Renal cortex interstitium (tissue), 15 donors: ENCODE measurements at places on chromosomes 6 and 20.

DNA sequence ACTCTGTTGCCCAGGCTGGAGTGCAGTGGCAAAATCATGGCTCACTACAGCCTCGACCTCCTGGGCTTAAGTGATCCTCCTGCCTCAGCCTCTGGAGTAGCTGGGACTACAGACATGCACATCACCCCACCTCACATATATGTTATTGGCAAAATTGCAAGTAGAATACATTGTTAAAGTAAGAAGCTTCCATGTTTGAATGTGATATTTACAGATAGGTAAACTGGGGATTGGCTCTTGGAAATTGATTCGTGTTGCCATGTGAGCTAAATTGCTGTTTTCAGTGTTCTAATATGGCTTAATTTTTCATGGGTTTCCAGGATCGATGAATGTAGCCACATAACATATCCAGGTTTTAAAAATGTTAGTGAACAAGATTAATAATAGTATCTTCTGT is 149.0 kb upstream of the ZNF217 start:
- no peak for DNase-seq

DNA sequence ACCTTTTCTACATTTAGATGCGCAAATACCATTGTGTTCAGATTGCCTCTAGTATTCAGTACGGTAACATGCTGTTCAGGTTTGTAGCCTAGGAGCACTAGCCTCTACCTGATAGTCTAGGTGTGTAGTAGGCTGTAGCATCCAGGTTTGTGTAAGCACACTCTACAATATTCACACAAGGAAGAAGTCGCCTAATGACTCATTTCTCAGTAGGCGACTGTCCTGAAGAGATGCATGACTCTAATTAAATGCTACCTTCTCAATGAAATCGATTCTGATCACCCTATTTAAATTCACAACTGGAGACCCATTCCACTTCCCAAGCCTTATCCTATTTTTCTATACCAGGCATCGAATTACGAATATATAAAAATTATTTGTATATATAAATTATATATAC is 1.3 kb downstream of the MCUR1 start:
- DNase-seq = no peak

DNA sequence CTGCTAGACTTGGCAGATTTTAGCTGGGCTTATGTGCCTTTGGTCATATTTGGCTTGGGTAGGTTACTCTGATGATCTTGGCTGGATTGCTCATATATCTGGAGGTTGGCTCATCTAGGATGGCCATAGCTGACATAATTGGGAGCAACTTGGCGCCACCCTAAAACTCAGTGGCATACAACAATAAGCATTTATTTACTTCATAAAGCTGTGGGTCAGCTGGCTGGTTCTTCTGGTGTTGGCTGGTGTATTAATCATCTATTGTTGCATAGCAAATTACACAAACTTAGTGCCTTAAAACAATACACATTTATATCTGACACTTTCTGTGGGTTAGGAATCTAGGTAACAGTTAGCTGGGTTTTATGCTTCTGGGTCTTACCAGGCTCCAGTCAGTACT is 297.3 kb upstream of the JAG1 start:
- DNase-seq = no peak

DNA sequence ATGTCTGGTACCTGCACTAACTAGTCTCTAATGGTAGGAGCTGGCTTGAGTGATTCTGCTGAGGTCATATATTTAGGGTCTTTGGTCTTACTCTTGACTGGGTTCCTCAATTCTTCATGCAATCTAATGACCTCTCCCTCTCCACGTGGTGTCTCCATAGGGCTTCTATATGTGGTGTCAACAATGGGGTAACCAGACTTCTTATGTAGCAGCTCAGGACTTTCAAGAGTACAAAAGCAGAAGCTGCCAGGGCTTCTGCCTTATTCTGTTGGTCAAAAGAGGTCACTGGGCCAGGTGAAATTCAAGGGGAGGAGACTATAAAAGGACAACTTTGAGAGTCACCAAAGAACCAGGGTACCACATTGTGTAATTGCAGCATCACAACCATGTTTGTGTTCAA is 54.3 kb downstream of the NUS1 start:
- DNase-seq = no peak

GRCh38 chr6:37974943-37975342 is 155.4 kb downstream of the ZFAND3 start:
- DNase-seq = no peak

GRCh38 chr6:163640641-163641040 is 226.1 kb downstream of the QKI start:
- no peak for DNase-seq

DNA sequence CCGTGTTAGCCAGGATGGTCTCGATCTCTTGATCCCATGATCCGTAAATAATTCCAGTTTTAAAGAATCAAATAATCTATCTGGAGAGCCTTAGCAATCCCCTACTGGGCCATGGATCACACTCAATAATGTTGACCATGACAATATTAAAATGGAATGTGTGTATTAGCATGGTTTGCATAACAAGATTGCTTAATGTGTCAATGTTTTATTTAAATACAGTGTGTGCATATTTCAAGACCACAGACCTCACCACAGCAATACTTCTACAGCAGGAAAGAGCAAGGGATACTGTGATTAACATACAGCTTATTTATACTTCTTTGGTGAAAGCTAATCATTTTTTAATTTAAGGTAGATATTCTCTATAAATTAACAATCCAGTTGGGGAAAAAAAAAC is 470.4 kb downstream of the TFAP2B start:
- no peak for DNase-seq

DNA sequence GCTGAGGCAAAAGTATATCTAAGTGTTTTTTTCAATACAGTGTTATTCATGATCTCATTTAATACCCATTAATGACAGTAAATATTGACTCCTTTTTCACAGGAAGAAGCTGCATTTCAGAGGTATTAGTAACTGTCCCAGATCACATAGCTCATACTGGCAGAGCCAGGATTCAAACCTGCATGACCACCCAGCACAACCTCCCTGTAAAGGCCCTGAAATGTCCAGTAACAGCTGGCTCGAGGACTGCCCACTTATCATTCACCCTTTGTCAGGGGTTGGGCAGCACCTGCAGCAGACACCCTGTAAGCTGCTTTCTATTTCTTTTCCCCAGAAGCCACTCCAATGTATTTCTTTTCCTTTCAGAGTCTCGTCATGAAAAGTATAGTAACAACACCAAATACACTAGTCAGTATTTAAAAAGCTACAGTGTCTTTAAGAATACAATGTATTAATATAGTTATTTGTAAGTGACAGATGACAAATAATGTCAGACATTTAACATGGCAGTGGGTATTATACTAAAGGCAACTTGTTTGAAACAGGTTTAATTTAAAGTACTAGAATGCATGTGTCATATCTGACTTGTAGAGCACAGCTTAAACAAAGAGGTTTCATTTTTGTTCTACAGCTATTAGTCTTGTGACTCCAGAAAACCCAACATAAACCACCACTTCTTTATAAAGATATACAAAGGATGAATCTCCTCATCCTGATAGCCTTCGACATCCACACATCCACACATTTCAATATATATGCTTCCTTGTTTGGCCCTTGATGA is 841.6 kb upstream of the GJE1 start:
- DNase-seq = no peak

GRCh38 chr6:14337152-14337551 is 219.6 kb downstream of the CD83 start:
- no peak for DNase-seq

- no peak for DNase-seq
Measured at GRCh38 chr20:50582591-50583234, 72.5 kb downstream of the PTPN1 start.

DNA sequence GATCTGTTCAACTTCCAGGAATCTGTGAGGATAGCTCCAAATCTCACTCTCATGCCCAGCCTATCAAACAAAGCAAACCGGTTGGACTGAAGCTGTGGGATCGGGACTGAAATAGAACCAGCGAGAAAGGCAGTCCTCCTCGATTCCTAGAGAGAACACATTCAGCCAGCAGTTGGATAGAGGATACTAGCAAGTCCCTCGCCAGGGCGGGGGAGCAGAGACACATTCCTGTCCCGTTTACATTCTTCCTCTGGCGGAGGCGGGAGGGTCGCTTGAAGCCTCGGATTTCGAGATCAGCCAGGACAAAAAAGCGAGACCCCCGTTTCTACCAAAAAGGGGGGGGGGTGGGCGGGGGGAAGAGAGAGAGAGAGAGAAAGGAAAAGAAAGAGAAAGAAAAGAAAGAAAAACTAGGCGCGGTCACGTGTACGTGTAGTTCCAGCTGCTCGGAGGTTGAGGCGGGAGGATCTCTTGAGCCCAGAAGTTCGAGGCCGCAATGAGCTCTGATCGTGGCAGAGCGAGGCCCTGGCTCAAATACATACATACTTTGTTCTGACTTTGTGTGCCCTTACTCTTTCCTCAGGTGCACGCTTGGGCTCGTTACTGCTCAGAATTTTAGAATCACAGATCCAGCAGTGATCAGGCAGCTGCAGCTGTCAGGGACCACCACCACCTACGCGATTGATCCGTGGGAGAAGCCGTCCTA is 19.5 kb downstream of the ZNF311 start:
- DNase-seq = peak; percentile 97

- no peak for DNase-seq
Measured at GRCh38 chr20:50735813-50736212, 4.4 kb downstream of the PARD6B start.

GRCh38 chr6:73515204-73515655 is 5.6 kb downstream of the EEF1A1 start:
- no peak for DNase-seq

- no peak for DNase-seq
Measured at GRCh38 chr6:159380114-159380513, 210.9 kb downstream of the FNDC1 start.

DNA sequence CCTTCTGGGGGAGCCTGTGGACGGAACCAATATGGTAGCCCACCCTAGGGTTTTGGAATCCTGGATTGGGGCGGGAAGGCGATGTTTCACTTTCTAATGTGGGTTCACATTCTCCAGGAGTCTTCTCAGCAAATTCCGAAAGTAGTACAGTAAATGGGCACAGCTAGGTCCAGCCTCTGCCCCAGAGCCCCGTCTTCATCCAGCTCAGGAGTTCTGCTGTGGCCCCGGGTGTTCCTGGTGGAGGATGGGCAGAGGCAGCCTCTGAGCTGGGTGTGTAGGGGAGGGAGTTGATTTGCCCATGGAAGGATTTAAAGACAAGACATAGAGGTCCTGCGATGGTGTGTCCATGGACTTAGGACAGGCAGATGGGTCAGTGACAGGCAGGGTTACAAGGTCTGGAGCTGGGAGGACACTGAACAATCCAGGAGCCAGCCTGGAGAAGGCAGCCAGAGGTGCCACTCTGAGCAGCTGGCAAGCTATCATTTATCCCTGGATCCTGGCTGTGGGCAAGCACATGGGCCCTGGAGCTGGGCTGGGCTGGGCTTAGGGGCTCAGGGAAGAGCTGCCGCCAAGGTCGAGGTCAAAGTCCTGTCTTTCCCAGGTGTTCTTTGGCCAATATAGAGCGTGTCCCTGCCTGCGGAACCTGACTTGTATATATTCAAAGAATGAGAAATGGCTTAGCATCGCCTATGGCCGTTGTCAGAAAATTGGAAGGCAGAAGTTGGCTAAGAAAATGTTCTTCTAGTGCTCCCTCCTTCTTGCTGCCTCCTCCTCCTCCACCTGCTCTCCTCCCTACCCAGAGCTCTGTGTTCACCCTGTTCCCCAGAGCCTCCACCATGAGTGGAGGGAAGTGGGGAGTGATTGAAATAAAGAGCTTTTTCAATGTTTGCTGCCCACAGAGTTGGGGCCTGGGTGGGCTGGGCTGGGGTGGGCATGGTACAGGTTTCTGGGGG is 6.7 kb downstream of the CLPSL1 start:
- DNase-seq = no peak

- no peak for DNase-seq
Measured at GRCh38 chr20:40899344-40899743, 129.3 kb upstream of the TOP1 start.

- no peak for DNase-seq
Measured at GRCh38 chr6:141103246-141103645, 1029.5 kb upstream of the GJE1 start.

DNA sequence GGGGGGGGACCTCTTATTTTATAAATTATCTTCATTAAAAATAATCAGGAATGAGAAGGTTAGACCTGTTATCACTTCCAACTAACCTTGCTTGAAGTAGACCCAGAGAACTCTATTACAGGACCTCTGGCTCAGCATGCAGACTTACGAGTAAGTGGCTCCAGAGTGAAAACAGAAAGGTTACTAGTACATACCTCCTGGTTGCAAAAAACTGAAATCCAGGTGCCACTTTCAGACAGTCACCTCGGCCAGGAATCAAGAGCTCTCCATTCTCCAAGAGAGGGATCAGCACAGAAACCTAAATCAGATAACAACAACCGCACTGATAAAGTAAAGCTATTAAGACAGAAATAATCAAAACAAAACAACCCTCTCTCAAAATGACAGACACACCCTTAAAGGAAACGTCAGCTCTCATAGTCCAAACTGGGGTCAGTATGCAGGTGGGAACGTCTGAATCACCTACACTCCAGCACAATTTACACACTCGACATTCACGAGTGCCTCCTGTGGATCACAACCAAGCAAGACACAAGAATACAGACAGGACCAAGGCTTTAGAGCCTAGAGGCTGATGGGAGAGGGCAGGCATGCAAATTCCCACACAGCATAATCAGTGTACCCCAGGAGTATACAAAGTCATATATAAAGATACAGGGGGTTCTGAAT is 31.8 kb downstream of the MDN1 start:
- no peak for DNase-seq

GRCh38 chr20:3710011-3710466 is 2.4 kb downstream of the SIGLEC1 start:
- no peak for DNase-seq

DNA sequence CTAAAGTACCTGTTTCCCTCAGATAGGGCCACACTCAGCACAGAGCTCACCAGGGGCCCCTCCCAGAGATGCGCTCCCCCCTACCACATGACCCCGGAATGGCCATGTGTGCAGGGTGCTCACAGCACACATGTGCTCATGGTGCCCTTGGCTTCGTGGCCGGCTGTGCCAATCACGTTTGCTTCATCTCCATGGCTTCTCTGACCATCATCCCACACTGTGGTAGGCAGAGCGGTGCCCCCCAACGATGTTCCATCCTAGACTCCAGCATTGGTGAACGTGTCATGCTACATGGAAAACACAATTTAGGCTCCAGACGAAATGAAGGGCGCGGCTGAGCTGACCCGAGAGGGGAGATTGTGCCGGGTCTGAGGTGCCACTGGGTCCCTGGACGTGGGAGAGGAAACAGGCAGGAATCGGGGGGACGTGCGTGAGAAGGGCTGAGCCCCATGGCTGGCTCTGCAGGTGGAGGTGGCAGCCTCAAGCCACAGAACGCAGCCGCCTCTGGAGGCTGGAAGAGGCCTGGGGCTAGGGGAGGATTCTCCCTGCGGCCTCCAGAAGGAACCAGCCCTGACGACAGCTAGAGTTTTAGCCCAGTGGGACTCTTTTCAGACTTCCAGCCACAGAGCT is 126.5 kb downstream of the DLL1 start:
- DNase-seq = no peak

- no peak for DNase-seq
Measured at GRCh38 chr6:11223286-11223864, 9.1 kb downstream of the NEDD9 start.

GRCh38 chr6:51141080-51141479 is 322.4 kb downstream of the TFAP2B start:
- DNase-seq = no peak

- no peak for DNase-seq
Measured at GRCh38 chr6:165684333-165684732, 21.3 kb upstream of the PDE10A start.

- no peak for DNase-seq
Measured at GRCh38 chr20:4800676-4801449, 79.2 kb downstream of the PRND start.

GRCh38 chr6:158545043-158545966 is 14.6 kb upstream of the TMEM181 start:
- DNase-seq = no peak
